ENCODE measurements at places on chromosomes 6 and 20. TPM values are rescaled to one million over a fixed set of nuclear protein-coding genes. Genes with fewer than 3 reads are reported as not detected.

ELOVL4 gene
- total RNA-seq = 9.1 TPM

TFAP2C gene
- 1.3 TPM for total RNA-seq

PGBD1 gene
- 6.1 TPM for total RNA-seq

PACRG gene
- 84.6 TPM for total RNA-seq

RNF39 gene
- 3.5 TPM for total RNA-seq

IL17F gene
- total RNA-seq = not detected

GSTA4 gene
- 91.5 TPM for total RNA-seq

BLTP3A gene
- 44.1 TPM for total RNA-seq

TNFRSF6B gene
- 30.5 TPM for total RNA-seq

NHSL1 gene
- total RNA-seq = 2.5 TPM

ENPP5 gene
- total RNA-seq = 122 TPM

RIMS4 gene
- total RNA-seq = 72.1 TPM

GPX6 gene
- total RNA-seq = 0.19 TPM

PBOV1 gene
- total RNA-seq = not detected

HECA gene
- 47.4 TPM for total RNA-seq

ACOT8 gene
- 79.6 TPM for total RNA-seq

RBPJL gene
- total RNA-seq = 1.1 TPM

ASIP gene
- 2.1 TPM for total RNA-seq

AVP gene
- 1.3 TPM for total RNA-seq

DEFB132 gene
- total RNA-seq = not detected

SLC17A1 gene
- 1.0 TPM for total RNA-seq

SNX3 gene
- total RNA-seq = 125 TPM

LAMA5 gene
- total RNA-seq = 144 TPM

FUT9 gene
- 0.24 TPM for total RNA-seq

TMEM244 gene
- not detected for total RNA-seq

PRDM13 gene
- 1.0 TPM for total RNA-seq

ABT1 gene
- total RNA-seq = 23.6 TPM

CCR6 gene
- total RNA-seq = 0.87 TPM

MAFB gene
- total RNA-seq = 17.7 TPM

SLC22A16 gene
- 17.2 TPM for total RNA-seq

EFCAB8 gene
- total RNA-seq = 9.5 TPM

LIME1 gene
- 47.4 TPM for total RNA-seq

OR2J3 gene
- total RNA-seq = 2.9 TPM

EYA2 gene
- total RNA-seq = 14.6 TPM

OTOR gene
- not detected for total RNA-seq

LHFPL5 gene
- 0.50 TPM for total RNA-seq

TP53TG5 gene
- total RNA-seq = 6.4 TPM

ELOVL5 gene
- total RNA-seq = 214 TPM

NEURL2 gene
- 7.0 TPM for total RNA-seq

LRRC1 gene
- total RNA-seq = 34.1 TPM

CST4 gene
- total RNA-seq = not detected

DDRGK1 gene
- total RNA-seq = 78.9 TPM

GPLD1 gene
- total RNA-seq = 15.6 TPM

CCN6 gene
- total RNA-seq = 0.99 TPM

HMGN4 gene
- 74.8 TPM for total RNA-seq

TXNDC5 gene
- total RNA-seq = 98.7 TPM

DAAM2 gene
- total RNA-seq = 66.1 TPM

DNPH1 gene
- 21.8 TPM for total RNA-seq

CFB gene
- 5.8 TPM for total RNA-seq

IL20RA gene
- total RNA-seq = 16.1 TPM

IP6K3 gene
- total RNA-seq = 0.16 TPM

TPBG gene
- total RNA-seq = 15.1 TPM

PCSK2 gene
- total RNA-seq = 5.1 TPM

BTN1A1 gene
- total RNA-seq = 0.31 TPM

SLC26A8 gene
- 66.9 TPM for total RNA-seq
